Foreskin keratinocyte (primary cell): ENCODE measurements at places on chromosomes 7 and 10. TPM values are rescaled to one million over a fixed set of nuclear protein-coding genes. Genes with fewer than 3 reads are reported as not detected.

The ADD3 gene
- 30.2 and 30.3 TPM in 2 replicates for total RNA-seq

The HOXA11 gene
- total RNA-seq: 0.07 and 0.31 TPM in 2 replicates

The SUN3 gene
- total RNA-seq: not detected in 2 replicates

The WNT16 gene
- not detected in 2 replicates for total RNA-seq

The GPRIN2 gene
- 0.58 and 0.78 TPM in 2 replicates for total RNA-seq

The TMEM270 gene
- total RNA-seq: not detected in 2 replicates

The TAS2R16 gene
- not detected in 2 replicates for total RNA-seq

The HELLS gene
- 64.9 and 75.3 TPM in 2 replicates for total RNA-seq

The TBX20 gene
- total RNA-seq: not detected in 2 replicates

The TFAM gene
- 34.9 and 51.5 TPM in 2 replicates for total RNA-seq

The WNT2 gene
- total RNA-seq: not detected in 2 replicates

The HOXA7 gene
- total RNA-seq: 13.1 and 13.3 TPM in 2 replicates

DNA sequence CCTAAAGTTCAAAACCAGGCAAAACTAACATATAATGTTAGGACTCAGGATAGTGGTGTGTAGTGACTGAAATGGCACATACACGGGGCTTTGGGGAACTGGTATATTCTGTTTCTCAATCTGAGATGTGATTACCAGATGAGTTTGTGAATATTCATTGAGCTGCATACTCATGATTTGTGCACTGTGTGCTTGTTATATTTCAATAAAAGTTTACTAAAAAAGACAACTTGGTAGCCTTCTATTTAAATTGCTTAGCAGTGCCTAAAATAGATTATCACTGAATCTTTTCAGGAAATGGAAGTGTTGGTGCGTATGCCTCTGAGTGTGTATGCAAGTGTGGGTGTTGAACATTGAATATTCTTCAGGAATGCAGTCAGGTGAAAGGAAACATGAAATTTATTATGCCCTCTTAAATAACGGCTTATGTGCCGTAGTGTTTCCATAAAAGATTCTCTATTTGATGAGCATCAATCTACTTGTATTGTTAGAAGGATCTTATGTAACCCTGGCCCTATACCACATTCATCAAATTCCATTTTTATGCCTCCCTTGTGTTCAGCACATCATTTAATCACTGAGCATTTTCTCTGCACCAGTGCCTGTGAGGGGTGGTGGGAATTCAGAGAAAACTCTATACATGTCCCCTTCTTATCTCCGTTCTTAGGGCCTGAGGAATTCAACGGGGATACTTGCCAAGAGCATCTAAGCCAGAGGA is 82.6 kb upstream of the AUTS2 start:
- DNase-seq: no peak

- peak; percentile 98 for DNase-seq
These were observed 36.3 kb upstream of the TOMM7 start for GRCh38 chr7:22858640-22859561.

DNA sequence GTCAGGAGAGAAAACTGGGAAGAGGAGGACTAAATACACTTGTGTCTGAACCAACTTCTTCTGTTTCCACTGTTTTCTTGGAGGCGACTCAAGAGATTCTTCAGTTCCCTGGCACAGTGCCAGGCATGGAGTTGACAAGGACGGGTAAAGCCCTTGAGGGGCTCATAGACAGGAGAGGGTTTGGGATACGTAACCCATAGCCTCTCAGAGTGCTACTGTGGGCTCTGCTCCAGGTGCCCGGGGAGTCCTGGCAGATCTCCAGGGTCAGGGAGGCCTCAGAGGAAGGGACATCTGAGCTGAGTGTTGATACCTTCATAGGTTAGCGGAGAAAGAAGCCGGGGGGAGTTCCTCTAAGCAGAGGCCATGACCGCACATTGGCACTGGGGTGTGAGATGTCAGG is 42.0 kb downstream of the GALNT17 start:
- DNase-seq: no peak

DNA sequence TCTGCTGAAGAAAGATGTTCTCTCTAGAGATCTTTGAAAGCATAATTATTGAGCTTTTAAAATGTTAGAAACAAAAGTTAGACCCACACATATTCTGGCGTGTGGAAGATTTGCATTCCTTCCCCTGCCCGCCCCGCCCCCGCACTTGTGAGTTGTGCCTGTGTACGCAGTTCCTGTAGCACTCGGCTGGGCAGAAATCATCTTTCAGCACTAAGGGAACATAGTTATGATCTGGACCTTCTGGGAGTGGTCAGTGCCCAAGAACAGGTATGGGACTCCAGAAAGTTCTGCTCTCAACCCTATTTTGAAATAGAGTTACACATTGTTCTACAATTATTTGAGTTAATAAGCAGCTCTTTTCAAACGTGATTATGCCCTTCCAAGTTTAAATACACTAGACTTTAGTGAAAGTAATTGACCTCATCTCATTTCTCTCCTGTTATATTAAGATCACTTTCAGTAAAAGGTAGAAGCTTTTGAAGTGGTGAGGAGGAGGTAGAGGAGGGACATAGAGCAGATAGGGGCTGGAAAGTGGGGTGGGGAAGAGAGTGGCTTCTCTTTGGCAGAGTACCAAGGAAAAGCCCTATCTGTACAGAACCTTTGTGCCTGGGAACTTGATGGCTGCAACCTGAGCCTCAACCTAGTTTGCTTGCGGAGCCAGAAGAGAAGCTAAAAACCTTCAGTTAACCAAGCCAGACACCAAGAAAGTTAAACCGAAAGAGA is 5.7 kb downstream of the BLVRA start:
- no peak for DNase-seq

DNA sequence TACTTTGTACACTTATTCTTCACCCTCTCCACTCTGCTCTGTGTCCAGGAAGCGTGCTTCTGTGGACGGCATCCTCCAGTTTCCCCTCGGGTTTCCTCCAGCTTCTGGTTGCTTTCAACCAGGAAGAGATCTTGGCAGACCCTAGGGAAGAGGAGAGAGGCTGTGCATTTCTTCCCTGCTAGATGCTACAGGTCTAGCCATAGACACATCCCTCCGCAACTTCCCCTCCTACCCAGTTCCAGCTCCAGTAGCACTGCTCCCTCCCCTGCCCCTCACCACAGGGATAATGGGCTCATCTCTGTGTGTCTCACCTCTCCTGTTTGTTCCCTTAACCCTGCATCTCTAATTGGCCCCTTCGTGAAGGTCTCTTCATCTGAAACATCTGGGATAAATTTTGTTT is 16.3 kb downstream of the TLL2 start:
- DNase-seq: no peak

GRCh38 chr10:71392791-71393781 is 3.6 kb upstream of the CDH23 start:
- no peak for DNase-seq

GRCh38 chr10:126264102-126265018 is 123.9 kb downstream of the ADAM12 start:
- DNase-seq: no peak

DNA sequence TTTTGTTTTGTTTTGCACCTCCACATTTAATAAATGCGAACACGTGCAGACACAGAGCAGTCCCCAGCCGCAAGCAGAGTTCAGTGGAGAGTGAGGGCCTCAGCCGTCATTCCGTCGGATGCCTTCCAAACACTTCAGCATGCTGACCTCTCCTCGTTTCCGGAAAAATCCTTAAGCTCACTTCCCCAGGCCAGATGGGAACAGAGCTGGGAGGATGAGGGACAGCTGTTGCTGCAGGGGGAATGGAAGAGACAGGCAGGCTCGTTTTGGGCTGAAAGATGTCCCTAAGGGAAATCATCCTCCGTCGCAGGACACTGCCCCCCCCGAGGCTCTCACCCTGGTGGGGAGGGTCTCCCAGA is 17.2 kb upstream of the FGFR2 start:
- no peak for DNase-seq

GRCh38 chr7:100676501-100677306 is 3.2 kb downstream of the GNB2 start:
- DNase-seq: no peak

DNA sequence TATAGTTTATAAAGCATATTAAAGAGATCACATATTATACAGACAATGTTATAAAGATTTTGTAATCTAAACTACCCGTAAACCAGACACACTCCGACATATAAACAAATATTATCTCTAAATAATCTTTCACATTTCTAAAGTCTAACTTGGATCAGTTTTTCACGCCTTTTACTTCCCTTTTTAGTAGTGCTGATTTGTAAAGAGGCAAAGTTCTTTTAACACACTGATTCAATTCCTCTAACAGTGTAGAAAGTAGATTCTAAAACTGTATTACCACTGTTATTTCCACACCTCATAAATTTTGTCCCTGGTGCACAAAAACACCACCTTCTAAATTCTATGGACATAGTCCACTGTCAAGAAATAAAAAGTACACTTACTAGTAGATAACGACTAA is 230.9 kb downstream of the DOCK4 start:
- no peak for DNase-seq

- DNase-seq: no peak
These were observed 898.5 kb upstream of the KCND2 start for GRCh38 chr7:119374436-119374835.

DNA sequence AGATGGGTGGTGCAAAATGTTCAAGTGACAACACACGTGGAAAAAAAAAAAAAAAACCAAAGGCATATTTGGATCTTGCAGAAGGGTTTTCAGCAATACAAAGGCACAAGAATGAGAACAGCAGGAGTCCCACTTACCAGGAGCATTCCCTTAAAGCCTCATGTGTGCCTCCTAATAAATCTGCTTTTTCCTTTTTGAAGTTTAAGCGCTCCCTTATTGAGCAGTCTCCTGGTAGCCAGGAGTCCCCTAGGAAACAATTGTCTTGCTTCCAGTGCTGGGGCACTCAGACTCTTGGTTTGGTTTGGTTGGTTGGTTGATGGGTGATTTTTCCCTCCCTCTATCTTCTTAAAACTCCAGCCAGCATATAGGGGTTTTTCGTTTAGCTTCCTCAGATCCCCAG is 321.8 kb upstream of the NFE2L3 start:
- DNase-seq: no peak

DNA sequence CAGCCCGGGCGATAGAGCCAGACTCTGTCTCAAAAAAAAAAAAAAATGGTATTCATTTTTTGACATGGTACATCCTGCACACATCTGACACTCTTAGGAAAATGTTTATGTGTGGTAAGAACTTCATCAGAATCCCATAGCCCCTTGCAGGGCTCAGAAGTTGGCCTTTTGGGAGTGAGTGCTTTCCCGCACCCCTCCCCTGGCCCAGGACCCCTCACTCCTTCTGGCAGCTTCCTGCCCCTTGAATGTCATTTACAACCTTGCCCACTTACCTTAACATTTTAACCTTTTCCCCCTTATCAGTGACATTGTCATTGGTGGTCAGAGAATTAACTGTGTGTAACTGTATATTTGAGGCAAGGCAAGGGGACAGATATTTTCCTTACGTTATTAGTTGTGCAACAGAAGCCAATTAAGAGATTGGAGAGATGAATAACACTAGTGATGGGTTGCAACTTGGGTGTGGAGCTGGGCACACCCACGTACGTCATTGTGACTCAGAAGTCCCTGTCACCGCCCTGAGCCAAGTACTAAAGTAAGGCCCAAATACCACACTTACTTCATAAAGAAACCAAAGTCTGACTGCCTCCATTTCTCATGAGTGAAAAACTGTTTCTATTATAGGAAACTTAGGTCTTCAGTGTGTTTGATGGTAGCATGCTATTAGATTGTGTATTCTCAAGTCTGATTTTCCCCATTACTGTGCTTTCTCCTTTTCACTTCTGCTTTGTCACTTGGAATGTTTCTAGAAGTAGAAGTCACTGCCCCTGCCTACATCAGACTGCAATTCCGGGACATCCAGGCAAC is 31.6 kb downstream of the OGDH start:
- peak; percentile 86 for DNase-seq

GRCh38 chr7:116592041-116592355 is 67.2 kb downstream of the CAV1 start:
- DNase-seq: no peak

GRCh38 chr7:38833329-38833728 is 75.7 kb downstream of the VPS41 start:
- DNase-seq: no peak

GRCh38 chr10:29039091-29039490 is 249.8 kb upstream of the LYZL1 start:
- no peak for DNase-seq

DNA sequence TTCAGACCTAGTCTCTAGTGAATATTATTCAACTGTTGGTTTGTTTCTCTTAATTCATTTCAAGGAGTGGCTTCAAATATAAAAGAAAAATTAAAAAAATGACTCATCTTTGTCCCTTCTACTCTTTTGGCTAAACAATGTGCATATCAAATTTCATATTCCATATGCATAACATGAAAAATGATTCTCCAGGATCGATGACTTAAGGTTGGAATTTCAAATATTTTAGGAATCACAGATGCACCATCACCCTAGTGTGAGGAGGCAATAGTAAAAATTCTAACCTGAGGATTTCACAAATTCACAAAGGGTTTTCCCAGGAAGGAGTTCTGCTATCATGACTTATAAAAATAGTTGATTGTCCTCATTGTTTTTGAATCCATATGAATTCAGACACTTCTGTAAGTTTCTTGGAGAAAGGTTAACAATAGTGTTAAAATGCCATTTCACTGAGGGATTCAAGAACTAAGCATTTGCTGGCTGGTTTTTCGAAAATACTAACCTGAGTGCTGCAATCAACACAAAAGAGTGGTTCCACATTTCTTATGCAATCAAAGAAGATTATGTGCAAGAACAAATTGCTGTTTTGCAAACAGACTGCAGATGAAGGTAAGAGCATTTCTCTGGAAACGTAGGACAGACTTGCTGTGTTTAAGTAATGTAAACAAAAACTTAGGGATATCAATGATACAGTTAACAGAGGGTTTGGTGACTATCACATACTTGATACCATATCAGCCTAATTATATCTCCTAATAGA is 547.5 kb upstream of the LRRTM3 start:
- DNase-seq: peak; percentile 10

GRCh38 chr10:11822026-11822756 is 965 bp upstream of the PROSER2 start:
- no peak for DNase-seq

DNA sequence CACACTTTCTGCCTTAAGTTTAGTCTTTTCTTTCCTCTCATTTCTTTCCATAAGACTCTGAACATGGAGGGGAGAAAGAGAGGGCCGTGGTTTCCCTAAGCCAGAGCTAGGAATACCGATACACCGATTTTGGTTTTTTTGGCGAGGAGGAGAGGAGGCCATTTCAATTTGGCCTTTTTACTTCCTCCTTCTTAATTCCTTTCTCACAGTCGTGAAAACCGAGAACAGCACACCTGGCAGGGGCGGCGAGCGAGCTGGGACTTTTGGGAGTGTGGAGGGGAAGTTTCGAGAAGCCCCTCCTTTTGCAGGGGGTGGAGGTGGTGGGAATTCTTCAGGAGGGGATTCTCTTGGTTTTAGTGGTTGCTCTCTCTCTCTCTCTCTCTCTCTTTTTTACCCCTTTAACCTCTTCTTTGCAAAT is 6.2 kb downstream of the GATA3 start:
- DNase-seq: no peak

GRCh38 chr10:55822096-55822495 is 539.0 kb downstream of the ZWINT start:
- no peak for DNase-seq

DNA sequence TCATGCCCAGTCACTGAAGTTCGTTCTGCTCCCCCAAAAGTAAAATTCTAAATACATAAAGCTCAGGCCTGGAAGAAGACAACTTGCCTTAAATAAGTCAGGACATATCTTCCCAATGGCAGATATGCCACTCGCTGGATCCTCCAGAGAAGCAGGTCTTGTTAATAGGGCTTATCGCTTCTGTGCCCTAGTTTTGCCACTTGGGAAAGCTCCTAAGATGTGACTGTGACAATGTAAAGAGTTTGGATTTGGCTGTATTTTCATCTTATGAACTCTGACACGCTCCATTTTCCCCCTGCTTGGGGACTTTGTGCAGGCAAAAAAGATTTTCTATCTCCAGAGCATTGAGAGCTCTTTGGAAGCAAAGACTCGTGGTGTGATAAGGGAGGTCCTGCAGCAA is 279.9 kb downstream of the WDR11 start:
- no peak for DNase-seq

GRCh38 chr10:103676058-103676785 is 179.2 kb downstream of the SH3PXD2A start:
- DNase-seq: peak; percentile 93
